ENCODE measurements at places on chromosomes 2 and 18.
A peak's percentile ranks its signal among the peaks of the same experiment; 100 is the strongest.

DNA sequence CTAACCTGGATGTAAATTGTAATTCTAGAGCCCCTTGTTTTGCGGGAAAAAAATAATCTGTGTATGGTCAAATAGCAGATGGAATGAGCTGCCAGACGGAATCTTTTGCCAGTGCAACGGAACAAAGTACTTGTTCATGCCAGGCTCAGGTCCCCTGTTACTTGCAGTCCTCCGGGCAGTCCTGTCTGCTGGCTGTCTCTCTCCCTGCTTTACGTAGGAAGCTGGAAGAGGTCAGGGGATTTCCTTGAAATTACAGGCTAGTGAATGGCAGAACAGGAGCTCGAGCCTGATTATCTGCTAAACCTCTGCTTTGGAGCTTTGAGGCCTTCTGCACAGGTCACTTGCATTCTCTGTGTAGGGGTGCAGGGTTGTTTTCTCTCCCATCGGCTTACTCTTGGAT lies 54.8 kb downstream of the LRRFIP1 start:
- H3K36me3 ChIP-seq, result peaks cover 5% of the 10 kb centered on the region
- peaks cover 10% of the 10 kb centered on the region for H3K4me1 ChIP-seq
- H3K27me3 ChIP-seq, result no peaks in the 10 kb centered on the region
- peak; percentile 63 for DNase-seq
- H3K27ac ChIP-seq, result peak overlapping the region; percentile 43

GRCh38 chr2:103788389-103788788 lies 1026.6 kb downstream of the TMEM182 start:
- no peak for DNase-seq
- no peak overlapping the region for H3K27ac ChIP-seq
- no peak overlapping the region for H3K4me3 ChIP-seq

- peaks cover 17% of the 10 kb centered on the region for H3K4me1 ChIP-seq
- DNase-seq, result no peak
- peak overlapping the region; percentile 96 for H3K27ac ChIP-seq
- no peaks in the 10 kb centered on the region for H3K27me3 ChIP-seq
Observed at GRCh38 chr2:239220341-239220740, 180.5 kb downstream of the HDAC4 start.

GRCh38 chr2:19748711-19749506 lies 152.9 kb downstream of the TTC32 start:
- peak; percentile 45 for DNase-seq
- H3K4me3 ChIP-seq, result no peak overlapping the region
- H3K27ac ChIP-seq, result no peak overlapping the region
- H3K36me3 ChIP-seq, result no peaks in the 10 kb centered on the region

- no peaks in the 10 kb centered on the region for H3K27me3 ChIP-seq
- H3K36me3 ChIP-seq, result no peaks in the 10 kb centered on the region
Observed at GRCh38 chr18:34493099-34493544, 217.0 kb upstream of the DTNA start.

- H3K36me3 ChIP-seq, result no peaks in the 10 kb centered on the region
- H3K4me1 ChIP-seq, result no peaks in the 10 kb centered on the region
- no peak for DNase-seq
- H3K27me3 ChIP-seq, result no peaks in the 10 kb centered on the region
Observed at GRCh38 chr2:71309-72035, 25.2 kb upstream of the FAM110C start.

DNA sequence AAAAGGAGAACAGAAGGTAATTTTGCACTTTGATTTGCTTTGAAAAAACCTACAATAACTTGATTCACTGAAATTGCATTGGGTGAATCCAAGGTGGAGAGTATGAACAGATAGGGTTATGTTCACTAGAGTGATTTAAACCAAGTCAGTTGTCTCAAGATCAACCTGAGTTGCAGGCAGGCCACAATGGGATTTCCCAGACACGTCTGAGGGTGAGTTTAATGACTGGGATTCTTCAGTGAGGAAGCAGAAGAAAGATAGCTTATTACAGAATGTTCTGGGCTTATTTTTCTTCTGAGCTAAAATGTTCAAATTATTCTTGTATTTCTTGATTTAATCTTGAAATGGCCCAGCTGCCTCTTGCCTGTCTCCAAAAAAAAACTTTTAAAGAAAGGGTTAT lies 20.1 kb downstream of the COL4A4 start:
- no peaks in the 10 kb centered on the region for H3K36me3 ChIP-seq
- no peaks in the 10 kb centered on the region for H3K27me3 ChIP-seq
- no peaks in the 10 kb centered on the region for H3K4me1 ChIP-seq
- H3K27ac ChIP-seq, result no peak overlapping the region
- no peak for DNase-seq

GRCh38 chr18:62807396-62807795 lies 92.1 kb downstream of the PHLPP1 start:
- H3K4me1 ChIP-seq, result no peaks in the 10 kb centered on the region
- no peaks in the 10 kb centered on the region for H3K36me3 ChIP-seq
- no peak overlapping the region for H3K4me3 ChIP-seq
- no peak for DNase-seq

- H3K36me3 ChIP-seq, result no peaks in the 10 kb centered on the region
- no peak overlapping the region for H3K4me3 ChIP-seq
- H3K4me1 ChIP-seq, result no peaks in the 10 kb centered on the region
- H3K27ac ChIP-seq, result no peak overlapping the region
Observed at GRCh38 chr2:144194326-144195071, 325.4 kb downstream of the ZEB2 start.

GRCh38 chr2:134667541-134667940 lies 51.3 kb downstream of the TMEM163 start:
- H3K4me3 ChIP-seq, result no peak overlapping the region
- H3K36me3 ChIP-seq, result no peaks in the 10 kb centered on the region
- H3K4me1 ChIP-seq, result no peaks in the 10 kb centered on the region
- no peak for DNase-seq
- H3K27me3 ChIP-seq, result no peaks in the 10 kb centered on the region

Measured in ascending aorta (tissue), 2 donors.